ENCODE measurements at places on chromosomes 7 and 10. TPM values are rescaled to one million over a fixed set of nuclear protein-coding genes. Genes with fewer than 3 reads are reported as not detected.

Gene SCIN
- polyA plus RNA-seq: not detected

Gene FEZF1
- polyA plus RNA-seq: not detected

Gene ENTPD7
- polyA plus RNA-seq: 0.18 TPM

Gene CYP2C19
- 0.94 TPM for polyA plus RNA-seq

Gene CD36
- polyA plus RNA-seq: 0.32 TPM

Gene DRGX
- 0.25 TPM for polyA plus RNA-seq

Gene RSPH10B2
- polyA plus RNA-seq: not detected

Gene EPO
- not detected for polyA plus RNA-seq

Gene SRRM3
- polyA plus RNA-seq: 7.0 TPM

Gene CALHM1
- polyA plus RNA-seq: not detected

Gene GBF1
- 16.2 TPM for polyA plus RNA-seq

Gene SPDYE11
- 1.4 TPM for polyA plus RNA-seq

Gene NUDT13
- not detected for polyA plus RNA-seq

Gene OR13A1
- not detected for polyA plus RNA-seq

Gene CELF2
- 160 TPM for polyA plus RNA-seq

Gene SYT15B
- not detected for polyA plus RNA-seq

Gene ACBD7
- 3.3 TPM for polyA plus RNA-seq

Gene NPY4R
- not detected for polyA plus RNA-seq

Gene ANKRD7
- polyA plus RNA-seq: 5.8 TPM

Gene FRA10AC1
- 48.6 TPM for polyA plus RNA-seq

Gene GRID1
- 3.9 TPM for polyA plus RNA-seq

Gene CALML3
- polyA plus RNA-seq: 0.17 TPM

Gene CDNF
- 0.27 TPM for polyA plus RNA-seq

Gene PTF1A
- polyA plus RNA-seq: not detected

Gene MYL10
- not detected for polyA plus RNA-seq

Gene STEAP1B
- polyA plus RNA-seq: 6.0 TPM

Gene SLC13A1
- polyA plus RNA-seq: not detected

Gene TMEM26
- not detected for polyA plus RNA-seq

Gene LIPK
- not detected for polyA plus RNA-seq

Gene PALD1
- not detected for polyA plus RNA-seq

Gene RELN
- polyA plus RNA-seq: 10.6 TPM

Gene ZNF3
- polyA plus RNA-seq: 3.4 TPM

Gene AZGP1
- polyA plus RNA-seq: not detected

Gene ZNF425
- polyA plus RNA-seq: 2.4 TPM

Gene NUTM2A
- polyA plus RNA-seq: not detected

Gene FAM25G
- polyA plus RNA-seq: not detected

Gene EVX1
- polyA plus RNA-seq: not detected

Gene PHKG1
- 4.0 TPM for polyA plus RNA-seq

Gene ZNF804B
- polyA plus RNA-seq: 0.08 TPM

Gene CYP2C8
- polyA plus RNA-seq: 6.0 TPM

Data from Purkinje cell (primary cell).